Right renal cortex interstitium (tissue), 3 donors: ENCODE measurements at places on chromosomes 13 and 19. TPM values are rescaled to one million over a fixed set of nuclear protein-coding genes. Genes with fewer than 3 reads are reported as not detected.

ZNF729 gene
- 0.76 TPM for polyA plus RNA-seq

AP2A1 gene
- 48.0 TPM for polyA plus RNA-seq

RYR1 gene
- 4.6 TPM for polyA plus RNA-seq

DNA sequence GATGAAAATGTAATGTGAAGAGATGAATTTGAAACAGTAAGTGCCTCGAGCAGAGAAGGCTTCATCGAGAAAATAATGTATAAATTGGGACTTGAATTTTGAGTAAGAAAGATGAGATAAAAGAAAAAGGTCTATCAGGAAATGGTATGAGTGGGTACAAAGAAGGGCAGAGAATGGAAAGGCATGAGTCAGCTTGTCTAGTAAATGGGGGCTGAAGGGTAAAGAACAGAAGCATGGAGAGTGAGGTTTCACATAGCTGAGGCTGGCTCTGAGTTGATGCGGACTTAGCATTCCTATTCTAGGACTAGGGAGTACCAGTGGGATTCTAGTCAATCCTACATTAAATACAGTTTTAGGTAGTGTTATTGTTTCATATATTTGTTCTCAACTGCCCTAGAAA, 85.8 kb downstream of the ZC3H13 start:
- DNase-seq: no peak

GRCh38 chr19:34317311-34317927, 47.6 kb upstream of the GPI start:
- no peak for DNase-seq

DNA sequence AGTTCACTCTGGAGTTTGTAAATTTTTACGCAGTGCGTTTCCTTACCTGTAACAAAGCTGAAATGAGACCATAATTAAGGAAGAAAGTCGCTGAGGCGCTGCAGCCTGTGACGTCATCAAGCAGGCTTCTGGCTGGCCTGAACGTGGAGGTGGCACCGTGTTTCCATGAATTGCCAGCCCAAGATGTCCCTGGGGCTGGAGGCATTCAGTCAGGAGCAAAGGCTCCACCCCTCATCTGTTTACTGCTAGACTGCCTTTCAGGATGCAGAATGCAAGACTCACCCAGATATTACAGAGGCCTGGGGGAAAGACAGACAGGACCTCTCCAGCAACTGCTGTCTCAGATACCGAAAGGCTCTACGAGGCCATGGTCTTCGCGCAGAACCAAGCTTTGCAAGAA, 424.6 kb downstream of the TSHZ3 start:
- DNase-seq: no peak

DNA sequence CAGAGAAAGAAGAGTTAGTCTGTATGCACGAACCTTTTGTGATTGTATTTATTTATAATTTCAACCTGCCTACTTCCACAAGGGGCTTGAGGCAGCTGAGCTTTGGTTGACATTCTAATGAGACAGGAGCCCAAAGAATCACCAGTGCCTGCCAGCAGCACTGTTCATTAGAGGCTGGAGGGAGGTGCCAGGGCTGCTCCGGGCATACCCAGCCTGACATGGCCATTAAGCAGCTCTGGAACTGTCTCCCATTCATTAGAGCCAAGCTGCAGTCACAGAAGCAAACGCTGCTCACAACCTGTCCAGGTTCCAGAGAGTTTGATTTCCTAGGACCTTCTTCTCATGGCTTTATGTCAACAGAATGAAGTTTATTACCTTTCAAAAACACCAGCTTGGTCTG, 425.5 kb downstream of the RFC3 start:
- no peak for DNase-seq

DNA sequence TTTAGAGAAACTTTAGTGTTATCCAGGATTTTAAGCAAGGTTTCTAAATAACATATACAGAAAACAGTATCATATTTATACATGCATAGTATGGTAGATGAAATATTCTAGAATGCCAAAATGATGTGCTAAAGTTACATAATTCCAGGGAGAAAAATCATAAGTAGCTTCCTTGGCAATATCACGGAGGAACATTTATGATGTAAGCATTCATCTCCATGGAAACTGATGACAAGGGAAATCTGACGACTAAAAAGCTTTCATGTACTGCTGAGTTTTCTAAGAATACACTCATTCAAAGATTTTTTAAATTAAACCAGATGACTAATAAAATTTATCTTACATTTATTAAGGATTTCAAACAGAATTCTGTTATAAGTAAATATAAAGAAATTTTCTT, 4.7 kb downstream of the TEX30 start:
- DNase-seq: no peak

DNA sequence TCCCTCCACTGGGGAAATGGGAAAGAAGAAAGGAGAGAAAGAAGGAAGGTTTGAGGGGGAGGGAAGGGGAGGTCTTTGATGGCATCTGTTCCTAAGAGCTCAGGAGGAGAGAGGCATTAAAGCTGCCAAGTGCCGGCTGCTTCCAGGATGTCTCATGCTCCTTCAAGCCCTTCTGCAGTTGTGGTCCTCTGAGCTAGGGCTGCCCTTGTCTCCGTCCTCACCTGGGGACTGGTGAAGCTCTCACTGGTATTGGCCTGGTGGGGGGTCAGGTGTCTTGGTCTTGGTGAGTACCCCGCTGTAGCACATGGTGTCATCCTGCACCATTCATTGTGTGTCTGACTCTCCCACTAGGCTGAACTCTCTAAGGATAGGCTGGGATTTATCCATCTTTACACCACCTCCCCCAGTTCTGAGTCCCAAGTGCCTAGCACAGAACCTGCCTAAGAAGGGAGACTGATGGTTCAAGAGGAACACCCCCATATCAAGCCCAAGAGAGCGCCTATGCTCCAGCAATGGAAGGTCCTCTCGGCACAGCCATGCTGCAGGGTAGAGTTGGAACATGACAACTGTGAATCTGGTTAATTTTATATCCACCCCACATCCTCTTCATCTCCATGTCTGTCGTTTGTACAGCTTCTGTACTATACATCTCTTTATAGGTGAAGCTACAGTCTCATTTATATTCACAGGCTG, 83.7 kb downstream of the AKAP11 start:
- DNase-seq: no peak

- DNase-seq: no peak
These were observed 209.3 kb downstream of the RGCC start for GRCh38 chr13:41666644-41667043.

GRCh38 chr19:46787331-46788261, 798 bp downstream of the SLC1A5 start:
- DNase-seq: no peak

DNA sequence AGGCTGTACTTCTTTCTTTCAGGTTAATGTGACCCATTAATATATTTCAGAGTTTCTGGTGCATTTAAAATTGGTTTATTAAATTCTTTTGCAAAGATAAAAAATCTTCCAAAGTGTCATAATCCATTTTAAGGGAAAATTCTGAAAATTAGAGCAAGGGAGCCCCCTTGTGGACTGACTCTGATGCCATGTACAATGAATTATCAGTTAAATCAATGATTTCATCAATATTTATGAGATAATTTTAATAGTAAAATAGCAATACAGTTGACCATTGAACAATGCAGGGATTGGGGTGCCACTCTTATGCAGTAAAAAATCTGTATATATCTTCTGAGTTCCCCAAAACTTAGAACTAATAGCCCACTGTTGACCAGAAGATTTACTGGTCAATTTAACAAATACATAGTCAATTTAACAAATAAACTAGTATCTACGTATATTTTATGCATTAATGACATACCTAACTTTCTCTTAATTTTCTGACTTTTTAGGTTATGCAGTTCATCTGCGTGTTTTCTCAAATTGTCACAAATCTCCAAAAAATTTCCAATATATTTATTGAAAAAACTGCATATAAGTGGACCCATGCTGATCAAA, 479.1 kb upstream of the MIR17HG start:
- no peak for DNase-seq

DNA sequence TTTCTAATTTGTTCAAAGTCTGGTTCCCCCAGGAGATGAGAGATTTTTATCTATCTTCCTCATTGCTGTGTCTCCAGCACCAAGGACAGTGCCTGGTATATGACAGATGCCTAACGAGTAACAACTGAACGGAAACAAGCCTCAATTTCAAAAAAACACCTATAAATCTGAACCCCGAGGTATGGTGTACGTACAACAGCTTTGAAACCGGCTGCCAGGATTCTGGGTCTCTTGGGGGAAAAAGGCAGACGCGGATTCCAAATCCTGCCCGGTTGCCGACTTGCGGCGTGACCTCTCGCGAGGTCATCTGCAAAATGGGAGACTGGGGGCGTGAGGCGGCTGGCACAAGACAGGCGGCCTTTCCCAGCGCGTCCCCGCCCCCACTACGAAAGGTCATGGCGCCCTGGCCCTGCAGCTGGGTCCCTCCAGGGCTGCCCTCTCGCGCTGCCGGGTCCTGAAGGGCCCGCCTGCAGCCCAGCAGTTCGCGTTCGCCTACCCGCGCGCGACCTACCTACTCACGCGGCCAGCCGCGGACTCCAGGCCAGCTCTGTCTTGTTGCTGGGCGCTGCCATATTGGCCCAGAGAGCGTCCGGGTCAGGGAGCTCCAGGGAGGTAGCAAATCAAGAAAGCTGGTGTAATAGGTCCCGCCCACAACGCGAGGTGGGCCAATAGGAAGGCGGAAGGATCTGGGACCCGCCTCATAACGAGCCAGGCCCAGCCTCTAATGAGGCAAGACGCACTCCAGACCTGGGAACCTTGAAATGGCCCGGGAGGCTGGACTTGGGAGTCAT, at the start of gene ECSIT:
Gene ECSIT, minus strand, starts transcription at position 584 of the 791 bp plus-strand sequence. CDS start 9,964 bp downstream, outside the sequence.
- peak; percentile 92 for DNase-seq

GRCh38 chr19:30226464-30227011, 145.6 kb upstream of the ZNF536 start:
- DNase-seq: no peak

DNA sequence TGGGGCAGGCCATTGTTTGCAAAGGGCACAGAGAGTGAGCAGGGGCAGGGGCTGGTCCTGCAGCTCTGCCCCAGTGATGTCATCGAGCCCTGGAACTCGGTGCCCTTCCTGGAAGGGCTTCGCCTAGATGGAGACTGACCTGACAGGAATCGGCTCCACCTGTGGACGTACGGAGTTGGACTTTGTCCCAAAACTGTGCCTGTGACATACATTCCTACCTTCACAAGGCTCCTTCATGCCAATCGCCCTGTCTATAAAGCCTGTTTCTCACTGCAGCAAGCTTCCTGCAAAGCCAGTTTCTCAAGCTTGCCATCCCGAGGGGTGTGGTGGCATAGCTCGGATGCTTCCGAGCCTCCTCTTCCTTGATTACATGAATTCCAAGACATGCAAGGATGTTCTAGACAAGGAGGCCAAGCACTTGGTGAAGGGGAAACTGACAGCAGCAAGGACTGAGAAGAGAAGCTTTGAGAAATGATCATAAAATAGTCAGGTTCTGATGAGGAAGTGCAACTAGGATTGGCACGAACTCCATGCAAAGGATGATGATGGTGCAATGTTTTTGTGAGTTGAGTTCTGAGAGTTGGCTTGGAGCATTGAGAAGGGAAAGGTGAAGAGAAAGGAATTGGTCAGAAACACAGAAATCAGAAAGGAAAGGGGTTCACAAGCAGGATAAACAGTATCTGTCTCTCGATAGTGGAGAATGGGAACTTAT, 73.6 kb upstream of the STK24 start:
- no peak for DNase-seq

DNA sequence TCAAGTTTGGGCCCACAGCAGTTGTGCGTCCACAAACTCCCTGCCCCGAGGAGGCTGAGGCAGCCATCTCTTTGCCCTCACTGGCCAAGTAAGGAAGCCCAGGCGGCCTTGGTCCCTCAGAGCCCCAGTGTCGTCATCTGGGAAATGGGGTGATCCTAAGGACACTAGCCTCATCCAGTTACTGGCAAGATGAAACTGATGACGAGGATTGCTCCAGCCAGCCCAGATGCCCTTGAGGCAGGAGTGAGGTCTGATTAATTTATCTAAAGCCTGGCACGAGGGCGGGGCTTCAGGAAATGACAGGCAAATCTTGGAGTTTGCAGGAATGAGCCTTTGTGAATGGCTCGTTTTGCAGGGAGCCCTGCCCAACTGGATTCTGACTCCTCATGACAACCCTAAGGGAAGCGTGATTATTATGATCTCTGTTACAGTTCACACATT, 5.6 kb downstream of the LIPE start:
- no peak for DNase-seq

- DNase-seq: no peak
These were observed 595.5 kb downstream of the LMO7 start for GRCh38 chr13:76231522-76232167.

GRCh38 chr19:32662186-32662585, 12.8 kb downstream of the ANKRD27 start:
- DNase-seq: no peak
